ENCODE measurements at places on chromosomes 1 and 21.

DNA sequence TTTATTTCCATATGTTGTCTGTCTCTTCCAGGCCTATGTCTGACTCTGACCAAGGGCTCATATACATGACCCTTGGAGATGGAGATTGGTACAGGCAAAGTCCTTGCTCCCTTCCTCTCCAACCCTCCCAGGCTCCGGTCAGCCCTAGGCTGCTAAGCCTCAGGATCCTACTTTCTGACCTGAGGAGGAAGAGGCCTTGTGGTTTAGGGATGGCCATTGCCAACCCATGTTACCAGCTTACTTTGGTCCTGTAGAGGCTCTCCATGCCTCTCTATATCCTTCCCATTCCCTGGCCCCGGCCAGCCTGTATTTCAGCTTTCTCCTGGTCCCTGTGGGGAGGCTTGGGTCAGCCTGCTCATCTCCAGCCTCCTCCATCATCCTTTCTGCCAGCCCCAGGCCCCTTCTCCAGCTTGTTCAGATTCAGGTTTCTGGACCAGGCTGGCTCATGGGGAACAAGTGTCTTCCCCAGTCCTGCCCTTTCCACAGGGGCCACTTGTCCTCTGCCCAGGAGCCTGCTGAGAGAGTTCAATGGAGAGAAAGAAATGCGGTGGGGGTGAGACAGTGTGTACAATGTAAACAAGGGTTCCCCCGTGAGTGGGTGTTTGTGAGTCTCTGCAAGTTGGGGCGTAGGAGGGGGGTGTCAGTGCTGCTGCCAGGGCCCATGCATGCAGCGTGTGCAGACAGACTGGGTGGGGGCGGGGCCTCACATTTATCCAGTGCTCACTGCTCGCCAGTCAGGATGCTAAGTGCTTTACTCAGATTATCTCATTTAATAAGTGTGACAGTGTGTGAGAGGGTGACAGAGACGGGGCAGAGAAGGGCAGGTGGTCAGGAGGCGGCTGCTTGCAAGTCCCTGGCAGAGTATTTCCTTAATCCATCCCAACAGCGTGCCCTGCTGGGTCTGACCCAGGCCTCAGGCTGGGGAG is 31.3 kb upstream of the FOXO6 start:
- DNase-seq: no peak

DNA sequence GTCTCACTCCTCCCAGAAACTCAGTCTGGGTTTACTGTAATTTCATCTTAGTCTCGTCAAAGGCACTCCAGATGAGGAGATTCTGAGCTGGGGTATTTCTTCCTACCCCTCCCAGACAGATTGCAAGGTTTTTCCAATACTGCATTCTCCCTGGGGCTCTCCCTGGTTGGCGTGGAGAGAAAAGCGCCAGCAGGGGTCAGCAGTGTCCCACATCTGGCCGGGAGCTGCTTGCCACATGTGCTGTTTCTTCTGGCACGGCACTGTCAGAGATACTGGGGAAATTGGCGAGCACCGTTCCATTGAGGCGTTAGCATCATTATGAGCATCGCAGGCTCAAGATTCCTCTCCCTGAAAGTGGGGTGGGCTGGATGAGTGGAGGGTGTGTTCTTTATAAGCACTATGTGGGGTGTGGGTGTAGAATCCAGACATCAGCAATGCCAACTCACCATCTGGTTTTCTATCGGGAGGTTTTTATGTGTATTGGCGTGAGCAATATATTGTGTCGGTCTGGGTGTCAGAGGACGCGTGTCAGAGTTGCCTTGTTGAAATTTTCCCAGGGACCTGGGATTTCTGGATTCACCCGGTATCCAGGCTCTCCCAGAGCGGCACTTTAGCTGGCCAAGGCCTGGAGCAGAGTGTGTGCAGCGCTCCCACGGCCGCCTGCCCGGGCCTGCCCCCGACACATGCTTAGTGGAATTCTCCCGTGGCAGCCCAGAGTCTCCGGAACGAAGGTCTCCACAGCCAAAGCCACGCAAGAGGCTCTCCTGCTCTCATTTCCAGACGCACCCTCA is 8.0 kb upstream of the NAV1 start:
- DNase-seq: no peak

- no peak for DNase-seq
Observed at GRCh38 chr1:32775640-32776337, 41.4 kb downstream of the YARS1 start.

- no peak for DNase-seq
Observed at GRCh38 chr1:162849711-162850110, 11.3 kb downstream of the CCDC190 start.

DNA sequence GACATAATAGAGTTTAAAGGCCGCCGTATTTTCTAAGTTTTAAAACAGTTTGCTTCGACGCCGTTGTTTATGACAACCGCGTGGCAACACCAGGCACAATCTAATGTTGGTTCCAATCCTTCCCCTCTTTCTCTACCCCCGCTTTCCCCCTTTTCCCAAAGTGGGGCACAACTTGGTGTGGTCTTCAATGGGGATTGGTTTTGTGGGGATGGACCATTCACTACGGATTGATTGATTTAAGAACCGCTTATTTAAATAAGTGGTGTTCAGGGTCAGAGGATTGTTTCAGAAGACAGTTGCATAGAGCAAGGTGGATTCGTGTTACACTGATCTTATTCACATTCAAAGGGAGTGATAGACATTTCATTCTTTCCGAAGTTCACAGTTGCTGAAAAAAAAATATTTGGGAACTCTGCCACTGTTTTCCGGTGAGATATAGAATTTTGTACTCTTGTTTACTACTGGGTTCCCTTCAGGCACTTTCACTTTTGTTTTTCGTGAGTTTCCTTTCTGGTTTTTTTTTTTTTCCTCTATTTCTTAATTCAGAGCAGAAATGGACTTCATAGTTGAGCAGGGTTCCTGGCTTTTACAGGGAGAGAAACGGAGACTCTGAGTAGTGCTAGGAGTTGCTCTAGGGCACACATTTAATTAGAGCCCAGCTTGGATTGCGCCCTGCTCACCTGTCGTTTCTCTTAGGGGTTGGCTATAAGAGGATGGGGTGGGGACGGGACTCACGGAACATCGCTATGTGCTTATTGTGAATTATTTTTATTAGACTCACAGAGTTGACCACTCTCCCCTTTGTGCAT is 79.6 kb upstream of the AK4 start:
- no peak for DNase-seq

DNA sequence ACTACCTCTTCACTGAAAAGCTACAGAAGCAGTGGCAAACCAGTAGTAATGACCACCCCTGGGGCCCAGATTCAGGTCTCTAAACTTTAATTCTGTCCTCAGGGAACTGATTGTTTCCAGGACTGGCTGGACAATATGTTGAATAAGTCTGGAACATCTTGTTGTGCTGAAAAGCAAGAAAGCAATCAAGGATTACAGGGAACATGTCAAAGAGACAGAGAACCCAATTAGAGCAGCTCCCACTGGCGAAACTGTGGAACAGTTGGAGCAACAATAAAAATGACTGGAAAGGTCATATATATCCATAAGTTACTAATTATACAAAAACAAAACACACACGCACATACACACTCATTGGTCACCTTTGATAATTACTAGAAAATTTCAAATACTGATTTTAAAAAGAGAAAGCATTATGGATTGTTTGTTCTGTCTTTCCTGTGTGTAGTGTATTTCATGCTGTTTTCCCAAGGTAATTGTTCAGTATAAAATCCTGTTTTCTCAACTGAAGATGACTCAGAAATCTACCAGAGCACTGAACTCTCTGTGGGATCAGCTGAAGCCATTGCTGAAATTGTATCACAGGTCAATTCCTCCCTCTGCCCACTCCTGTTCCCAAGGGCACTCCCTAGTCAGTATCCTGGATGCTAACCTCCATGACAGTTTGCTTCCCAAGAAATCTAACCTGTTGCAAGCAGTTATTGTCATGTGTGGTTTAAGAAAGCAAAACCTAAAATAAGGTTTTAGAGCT is 83.6 kb upstream of the RGS1 start:
- no peak for DNase-seq

DNA sequence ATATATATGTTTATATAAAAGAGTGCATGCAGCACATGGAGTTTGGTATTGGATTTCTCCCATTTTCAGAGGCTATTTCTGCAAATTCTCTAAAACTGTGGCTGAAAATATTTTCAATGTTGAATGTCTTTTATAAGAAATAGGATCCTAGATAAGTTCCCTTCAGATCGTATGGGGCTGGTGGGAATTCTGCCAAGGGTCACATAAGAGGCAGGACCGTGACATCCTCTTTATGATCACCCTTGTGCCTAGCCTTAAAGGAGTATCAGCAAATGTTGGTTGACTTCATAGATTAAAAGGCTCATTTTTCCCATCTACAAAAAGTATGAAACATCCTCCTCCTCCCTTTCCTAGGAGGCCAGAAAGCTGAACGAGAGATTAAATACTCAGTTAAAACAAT is 1.3 kb upstream of the IFNAR2 start:
- no peak for DNase-seq

- DNase-seq: no peak
Observed at GRCh38 chr1:1206376-1206965, at the start of gene TNFRSF18. Gene TNFRSF18 (minus strand): TSS chr1:1206592. CDS start chr1:1206571, 21 bp downstream.

DNA sequence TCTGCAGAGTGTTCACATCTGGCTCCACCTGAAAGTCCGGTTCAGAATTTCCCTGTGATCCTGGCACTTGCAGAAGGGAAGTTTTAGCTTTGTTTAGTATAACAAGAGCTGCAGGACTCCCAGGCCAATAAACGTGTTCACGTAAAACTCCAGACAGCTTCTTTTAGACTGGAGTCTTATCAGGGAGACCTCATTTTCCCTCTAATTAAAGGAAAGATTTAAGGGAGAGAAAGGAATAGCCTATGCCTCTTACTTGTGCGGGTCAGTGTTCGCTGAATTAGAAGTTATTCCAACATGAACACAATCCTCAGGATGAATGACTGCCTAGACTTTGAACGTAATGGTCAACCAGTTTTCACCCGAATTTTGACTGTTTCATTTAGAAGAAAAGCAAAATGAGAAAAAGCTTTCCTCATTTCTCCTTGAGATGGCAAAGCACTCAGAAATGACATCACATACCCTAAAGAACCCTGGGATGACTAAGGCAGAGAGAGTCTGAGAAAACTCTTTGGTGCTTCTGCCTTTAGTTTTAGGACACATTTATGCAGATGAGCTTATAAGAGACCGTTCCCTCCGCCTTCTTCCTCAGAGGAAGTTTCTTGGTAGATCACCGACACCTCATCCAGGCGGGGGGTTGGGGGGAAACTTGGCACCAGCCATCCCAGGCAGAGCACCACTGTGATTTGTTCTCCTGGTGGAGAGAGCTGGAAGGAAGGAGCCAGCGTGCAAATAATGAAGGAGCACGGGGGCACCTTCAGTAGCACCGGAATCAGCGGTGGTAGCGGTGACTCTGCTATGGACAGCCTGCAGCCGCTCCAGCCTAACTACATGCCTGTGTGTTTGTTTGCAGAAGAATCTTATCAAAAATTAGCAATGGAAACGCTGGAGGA is 202.1 kb upstream of the SGIP1 start:
- DNase-seq: no peak

- DNase-seq: no peak
Observed at GRCh38 chr1:156704930-156705320, 458 bp downstream of the CRABP2 start.
